ENCODE measurements at places on chromosomes 11 and 22. TPM values are rescaled to one million over a fixed set of nuclear protein-coding genes. Genes with fewer than 3 reads are reported as not detected.

WT1 gene
- total RNA-seq: 46.6 TPM

GRCh38 chr11:68412593-68413475 lies 47.7 kb upstream of the PPP6R3 start:
- peak; percentile 52 for DNase-seq

RTN4RL2 gene
- total RNA-seq: 0.90 TPM

- peak; percentile 43 for DNase-seq
These were observed at the start of gene GUCD1 for GRCh38 chr22:24554313-24555164. Gene GUCD1, minus strand, starts transcription at chr22:24555138. Its CDS starts 147 bp downstream, at chr22:24554991.

DNA sequence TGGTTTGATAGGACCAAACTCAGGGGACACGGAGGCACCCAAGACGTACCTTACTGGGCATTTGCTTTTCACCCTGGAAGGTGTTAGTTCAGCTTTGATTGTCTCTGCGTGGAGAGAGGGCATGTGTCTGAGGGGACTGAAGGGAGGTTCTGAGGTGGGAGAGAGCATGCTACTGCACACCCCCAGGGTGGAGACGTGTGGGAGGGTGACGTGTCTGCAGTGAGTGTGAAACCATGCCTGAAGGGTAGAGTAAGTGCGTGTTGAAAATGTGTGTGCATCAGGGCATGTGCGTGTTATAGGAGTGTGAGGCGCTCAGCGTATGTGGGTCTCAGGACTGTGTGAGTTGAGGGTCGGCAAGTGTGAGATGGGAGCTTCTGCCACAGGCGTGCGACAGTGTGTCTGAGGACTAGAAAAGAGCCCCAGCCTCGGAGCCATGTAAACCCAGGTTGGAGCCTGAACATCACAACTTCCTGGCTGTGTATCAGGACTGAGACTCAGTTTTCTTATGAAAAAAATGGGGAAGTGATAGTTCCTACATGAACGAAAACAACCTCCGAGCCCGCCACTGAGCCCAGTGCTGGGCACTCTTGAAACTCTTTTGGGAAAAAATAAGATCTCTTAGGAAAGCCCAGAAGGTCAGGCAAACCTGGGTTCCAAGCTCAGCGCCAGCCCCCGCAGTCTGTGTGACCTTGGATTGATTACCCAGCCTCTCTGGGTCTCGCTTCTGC lies 11.8 kb upstream of the KCNJ11 start:
- no peak for DNase-seq

OLFML1 gene
- 27.1 TPM for total RNA-seq

- peak; percentile 99 for DNase-seq
These were observed 79.2 kb upstream of the GRIK4 start for GRCh38 chr11:120432056-120433018.

GRCh38 chr22:36016684-36017083 lies 11.9 kb downstream of the RBFOX2 start:
- DNase-seq: peak; percentile 56

Measured in fibroblast of the aortic adventitia (primary cell).